ENCODE measurements at places on chromosomes 3 and 15.

GRCh38 chr3:58260261-58260731, 22.7 kb downstream of the ABHD6 start:
- DNase-seq = peak; percentile 31

GRCh38 chr15:66477011-66477410, 20.6 kb downstream of the SNAPC5 start:
- DNase-seq = no peak

DNA sequence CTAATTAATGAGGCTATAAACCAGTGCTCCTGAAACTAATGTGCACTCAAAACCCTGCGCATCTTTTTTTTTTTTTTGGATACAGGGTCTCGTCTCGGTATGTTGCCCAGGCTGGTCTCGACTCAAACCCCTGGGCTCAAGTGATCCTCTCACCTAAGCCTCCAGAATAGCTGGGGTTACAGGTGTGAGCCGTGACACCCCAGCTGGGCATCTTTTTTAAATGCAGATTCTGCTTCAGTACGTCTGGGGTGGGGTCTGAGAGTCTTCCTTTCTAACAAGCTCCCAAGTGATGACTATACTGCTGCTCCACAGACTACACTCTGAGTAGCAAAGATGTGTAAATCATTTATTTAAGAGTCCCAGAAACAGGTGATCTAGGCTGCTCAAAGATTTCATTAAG, 73.0 kb downstream of the BFSP2 start:
- DNase-seq = no peak

DNA sequence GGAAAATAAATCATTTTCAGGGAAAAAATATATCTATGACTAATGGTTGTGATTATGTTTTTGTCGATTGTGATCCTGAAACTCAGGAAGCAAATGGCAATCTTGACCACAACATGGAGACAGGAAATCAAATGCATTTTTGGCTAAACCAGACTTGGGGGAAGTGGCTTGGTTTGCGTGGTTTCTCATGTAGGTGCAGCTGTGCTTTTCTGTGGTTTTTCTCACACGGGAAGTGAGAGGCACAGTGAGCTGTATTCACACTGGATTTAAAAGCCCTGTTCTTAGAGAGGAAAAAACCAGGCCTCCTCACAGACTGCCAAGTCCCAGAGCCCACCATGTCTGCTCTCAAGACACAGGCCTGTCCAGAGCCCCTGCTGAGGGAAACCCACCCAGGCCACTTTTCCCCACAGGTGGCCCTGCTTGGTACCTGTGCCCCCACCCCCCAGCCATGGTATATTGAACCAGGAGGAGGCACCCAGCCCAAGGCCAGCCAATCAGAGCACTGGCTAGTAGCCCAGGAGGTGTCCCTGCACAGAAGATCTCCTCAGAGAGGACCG, 46.1 kb downstream of the BTD start:
- no peak for DNase-seq

GRCh38 chr3:117898722-117899522, 1135.7 kb downstream of the IGSF11 start:
- DNase-seq = no peak

DNA sequence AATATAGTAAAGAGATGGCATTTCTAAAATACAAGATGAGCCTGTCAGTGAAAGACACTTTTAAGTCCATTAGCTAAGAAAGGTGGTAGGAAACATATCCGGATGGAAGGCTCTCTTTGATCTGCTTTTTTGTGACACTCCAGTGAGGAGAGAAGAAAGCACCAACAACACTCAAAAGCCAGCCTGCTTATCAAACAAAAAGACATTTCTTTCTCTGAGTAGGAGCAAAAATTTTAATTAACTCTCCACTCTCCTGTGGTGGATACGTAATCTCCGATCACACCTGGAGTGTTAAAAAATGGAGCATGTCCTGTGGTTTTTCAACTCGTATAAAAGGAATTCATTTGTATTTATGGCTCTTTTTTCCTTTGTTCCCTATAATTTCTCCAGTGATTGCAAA, 65.3 kb downstream of the OXNAD1 start:
- no peak for DNase-seq

DNA sequence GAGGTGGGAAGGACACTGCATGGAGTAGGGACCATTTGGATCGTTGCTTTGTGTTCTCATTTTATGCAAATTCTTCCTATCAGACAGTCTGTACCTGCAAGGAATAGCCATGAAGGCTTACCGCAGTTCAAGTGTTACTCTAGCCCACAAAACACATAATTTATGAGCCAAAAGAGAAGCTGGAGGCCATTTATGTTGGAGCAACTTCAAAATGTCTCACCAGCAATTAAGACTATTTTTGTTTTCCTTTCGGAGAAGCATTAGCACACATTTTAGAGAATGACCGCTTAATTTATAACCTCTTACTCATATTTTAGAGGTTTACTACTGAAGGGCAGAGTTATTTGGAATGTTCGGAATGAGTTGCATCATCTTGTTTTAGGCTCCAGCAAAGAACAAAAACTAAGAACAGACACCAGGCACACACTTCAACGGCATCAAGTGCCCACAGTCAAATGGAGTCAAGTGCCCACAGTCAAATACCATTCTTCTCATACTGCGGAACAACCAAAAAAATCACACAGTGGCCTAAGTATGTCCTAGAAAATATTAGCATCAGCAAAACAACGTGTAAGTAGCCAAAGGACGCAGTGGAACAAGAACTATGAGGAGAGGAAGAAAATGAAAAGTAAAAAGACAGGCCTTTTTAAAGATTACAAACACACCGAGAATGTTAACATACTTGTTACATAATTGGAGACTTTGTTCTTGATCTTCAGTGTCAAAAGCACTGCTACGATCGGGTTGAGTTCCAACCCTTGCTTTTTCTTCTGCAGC, 17.5 kb upstream of the GOLGA8J start:
- DNase-seq = no peak

DNA sequence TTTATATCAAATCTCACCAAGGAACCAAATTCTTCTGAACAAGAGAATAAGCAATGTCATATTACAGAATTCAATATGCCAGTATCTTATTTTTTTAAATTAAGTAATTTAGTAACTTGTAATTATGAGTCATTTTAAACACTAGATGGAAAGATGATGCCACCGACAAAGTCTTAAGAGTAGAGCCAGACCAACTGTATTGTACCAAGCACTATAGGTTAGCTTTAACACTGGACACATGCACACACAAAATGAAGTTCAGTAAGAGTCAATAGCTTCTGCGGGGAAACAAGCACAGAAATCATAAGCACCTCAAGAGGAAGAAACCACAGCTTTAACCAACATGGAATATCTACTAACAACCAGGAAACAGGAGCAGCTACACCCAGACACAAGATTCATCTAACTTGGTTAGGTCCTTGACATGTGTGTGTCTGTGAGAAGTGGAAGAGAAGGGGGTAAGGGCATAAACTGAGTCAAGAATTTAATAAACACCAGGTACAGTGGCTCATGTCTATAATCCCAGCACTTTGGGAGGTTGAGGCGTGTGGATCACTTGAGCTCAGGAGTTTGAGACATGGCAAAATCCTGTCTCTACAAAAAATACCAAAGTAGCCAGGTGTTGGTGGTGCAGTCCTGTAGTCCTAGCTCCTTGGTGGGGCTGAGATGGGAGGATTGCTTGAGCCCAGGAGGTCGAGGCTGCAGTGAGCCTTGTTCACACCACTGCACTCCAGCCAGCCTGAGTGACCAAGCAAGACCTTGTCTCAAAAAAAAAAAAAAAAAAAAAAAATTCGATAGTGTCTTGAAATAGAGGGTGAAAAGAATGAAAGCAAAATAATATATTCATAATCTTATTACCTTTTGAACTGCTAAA, 28.9 kb downstream of the DENND4A start:
- DNase-seq = no peak

DNA sequence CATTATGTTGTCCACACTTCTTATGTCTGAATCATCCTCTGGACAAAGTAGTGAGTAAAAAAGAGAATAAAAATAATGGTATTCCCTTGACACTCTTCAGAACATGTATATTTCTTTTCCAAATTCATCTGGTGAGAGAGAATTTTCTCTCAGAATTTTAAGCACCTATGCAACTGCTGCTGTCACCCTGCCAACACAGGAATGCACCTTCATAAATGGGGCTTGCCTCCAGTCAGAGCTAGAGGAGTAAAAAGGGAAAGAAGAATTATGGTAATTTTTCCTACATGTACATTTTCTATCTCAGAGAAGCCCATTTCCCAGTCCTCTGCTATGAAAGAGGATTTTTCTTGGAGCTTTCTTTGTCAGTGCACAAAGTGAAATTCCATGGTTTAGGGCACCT, 92.2 kb upstream of the ALCAM start:
- DNase-seq = no peak

DNA sequence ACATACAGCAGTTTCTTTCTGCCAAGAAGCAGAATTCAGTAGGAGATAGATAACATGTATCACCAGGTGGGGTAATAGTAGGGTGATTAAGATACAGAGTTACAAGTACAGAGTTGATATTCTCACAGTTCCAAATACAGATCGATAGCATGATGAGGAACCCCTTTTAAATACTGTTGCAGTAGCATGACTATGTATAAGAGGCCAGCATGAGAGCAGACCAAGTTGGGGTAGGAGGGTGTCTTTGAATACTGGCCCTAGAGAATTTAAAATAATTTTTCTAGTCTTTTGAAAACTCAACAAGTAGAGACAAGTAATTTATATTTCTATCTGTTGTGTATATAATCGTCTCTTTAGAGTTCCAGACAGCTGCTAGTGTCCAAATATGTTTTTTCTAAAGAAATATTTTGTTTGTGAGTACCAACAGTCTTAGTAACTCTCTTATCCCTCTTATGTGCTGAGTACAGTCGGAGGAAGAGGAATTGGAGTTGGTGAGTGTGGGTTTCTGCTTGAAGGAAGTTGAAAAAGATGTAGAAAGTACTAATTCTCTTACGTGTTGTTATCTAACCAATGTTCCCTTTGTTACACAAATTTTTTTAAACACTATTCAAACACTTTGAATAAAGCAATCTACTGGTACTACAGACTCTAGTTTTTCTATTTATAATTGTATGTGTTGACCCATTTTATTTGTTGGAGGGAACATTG, 30.2 kb downstream of the LYSMD4 start:
- no peak for DNase-seq

GRCh38 chr3:72750405-72750965, 97.8 kb downstream of the SHQ1 start:
- no peak for DNase-seq

Measured in stimulated activated CD8-positive, alpha-beta memory T cell treated with anti-CD3 and anti-CD28 coated beads, Interleukin-15, amount 100 ng/mL, for 48 hours (primary cell).